ENCODE measurements at places on chromosomes 16 and 17.

- DNase-seq, result no peak
Observed at GRCh38 chr16:3808308-3809063, 72.0 kb downstream of the CREBBP start.

DNA sequence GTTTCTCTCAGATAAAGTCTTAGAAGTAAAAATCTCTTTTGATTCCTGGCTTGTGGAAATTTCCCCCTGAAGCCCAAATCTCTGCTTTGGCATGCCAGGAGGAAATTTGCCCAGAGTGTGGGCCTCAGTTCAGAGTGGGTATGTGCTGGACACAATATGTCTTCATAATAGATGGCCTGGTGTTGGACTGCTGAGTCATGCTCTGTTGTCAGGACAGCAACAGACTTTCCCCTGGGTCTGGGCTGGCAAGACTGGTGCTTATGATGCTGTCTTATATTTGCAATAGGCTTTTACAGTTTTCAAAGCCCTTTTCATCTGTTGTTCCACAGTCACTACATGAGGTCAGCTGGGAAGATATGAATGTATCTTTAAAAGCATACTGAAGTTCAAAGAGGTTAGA, 57.0 kb downstream of the SHISA9 start:
- no peak for DNase-seq

GRCh38 chr17:74525465-74525725, 5.9 kb downstream of the CD300LB start:
- no peak for DNase-seq

- DNase-seq, result no peak
Observed at GRCh38 chr17:16267174-16267573, 50.2 kb downstream of the PIGL start.

- DNase-seq, result no peak
Observed at GRCh38 chr16:70574595-70575271, 51.1 kb downstream of the SF3B3 start.

DNA sequence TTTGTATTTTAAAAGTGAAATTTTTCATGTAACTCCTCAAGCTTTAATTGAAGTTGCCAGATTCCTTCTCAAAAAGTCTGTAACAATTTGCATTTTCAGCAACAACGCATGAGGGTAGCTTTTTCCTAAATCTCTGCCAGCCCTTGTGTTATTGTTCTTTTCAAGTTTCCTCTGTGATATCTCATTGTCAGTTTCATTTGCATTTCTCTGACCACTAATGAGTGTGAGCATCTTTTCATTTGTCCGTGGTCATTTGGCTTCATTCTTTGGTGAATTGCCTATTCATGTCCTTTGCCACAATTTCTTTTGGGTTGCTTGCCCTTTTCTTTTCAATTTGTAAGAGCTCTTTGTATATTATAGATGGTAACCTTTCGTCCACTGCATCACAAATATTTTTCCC, 68.0 kb upstream of the NKD1 start:
- DNase-seq, result no peak

DNA sequence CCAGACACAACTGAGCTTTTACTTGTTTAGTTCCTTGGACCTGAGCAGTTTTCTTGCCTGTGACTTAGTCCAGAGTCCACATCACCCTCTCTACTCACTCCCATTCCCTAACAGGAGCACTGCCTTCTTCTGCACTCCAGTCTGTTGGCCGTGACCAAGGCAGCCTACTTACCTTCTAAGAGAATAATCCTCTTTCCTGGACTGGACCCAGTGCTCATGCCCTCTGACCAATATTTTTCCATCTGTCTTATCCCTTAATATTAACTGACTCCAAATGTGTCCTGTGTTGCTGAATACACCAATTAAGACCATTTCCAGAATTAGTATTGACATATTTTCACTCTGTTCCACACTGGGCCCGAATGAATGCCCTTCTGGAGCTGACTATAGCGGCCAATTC, 681.0 kb upstream of the KIF2B start:
- no peak for DNase-seq

- no peak for DNase-seq
Observed at GRCh38 chr17:74592087-74592990, at the start of gene CD300LD. Gene CD300LD (minus strand): TSS chr17:74592283. CDS start chr17:74592202, 81 bp downstream.

DNA sequence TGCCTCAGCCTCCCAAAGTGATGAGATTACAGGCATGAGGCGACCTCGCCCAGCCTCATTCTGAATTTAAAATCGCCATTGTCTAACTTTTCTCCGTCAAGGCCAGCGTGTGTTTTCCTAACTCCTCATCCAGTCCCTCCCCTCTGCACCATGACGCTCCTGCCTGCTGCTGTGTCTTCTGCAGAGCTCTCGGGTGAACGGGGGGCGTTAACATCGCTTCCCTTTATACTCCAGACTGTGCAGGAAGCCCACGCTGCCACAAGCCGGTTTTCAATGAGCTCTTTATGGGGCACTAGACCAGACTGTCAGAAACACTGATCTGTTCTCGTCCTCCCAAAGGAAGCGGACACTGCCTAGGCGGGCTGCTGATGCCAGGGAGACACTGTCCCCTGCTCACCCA, 13.2 kb downstream of the AANAT start:
- peak; percentile 55 for DNase-seq

- no peak for DNase-seq
Observed at GRCh38 chr16:30350134-30350871, 4.8 kb downstream of the CD2BP2 start.

DNA sequence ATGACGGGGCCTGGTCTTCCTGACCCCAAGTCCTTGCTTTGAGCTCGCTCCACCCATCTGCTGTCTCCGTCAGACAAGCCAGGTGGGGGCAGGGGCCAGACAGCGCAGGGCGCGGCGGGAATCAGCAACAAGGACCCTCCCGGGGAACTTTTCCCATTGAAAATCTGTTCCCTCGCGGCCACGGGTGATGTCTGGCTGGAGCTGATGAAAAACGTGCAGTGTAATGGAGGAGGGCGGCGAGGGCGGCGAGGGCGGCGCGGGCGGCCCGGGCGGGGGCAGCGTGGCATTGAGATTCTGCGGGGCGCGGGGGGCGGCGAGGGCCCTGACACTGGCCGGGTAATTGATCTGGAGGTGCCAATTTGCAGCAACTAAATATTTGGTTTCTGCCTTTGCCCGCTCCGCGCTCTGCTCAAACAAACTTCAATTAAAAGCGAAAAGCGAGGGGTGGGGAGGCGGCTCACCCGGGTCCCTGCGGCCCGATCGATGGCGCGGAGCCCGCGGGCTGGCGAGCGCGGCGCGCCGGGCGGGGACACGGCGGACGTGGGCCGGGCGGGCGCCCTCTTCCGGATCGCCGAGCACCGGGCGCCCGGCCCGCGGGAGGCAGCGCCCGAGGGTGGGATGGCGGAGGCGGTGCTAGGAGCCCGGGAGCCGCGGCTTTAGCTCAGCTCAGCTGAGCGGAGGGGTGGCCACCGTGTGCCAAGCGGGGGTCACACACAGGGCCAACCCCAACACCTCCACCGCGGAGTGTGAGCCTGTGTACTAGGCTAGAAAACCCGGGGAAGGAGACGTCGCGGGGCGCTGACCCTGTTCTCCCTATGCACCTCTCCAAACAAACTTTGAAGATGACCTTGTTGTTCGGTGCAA, 32.4 kb downstream of the DCAKD start:
- DNase-seq, result peak; percentile 55

DNA sequence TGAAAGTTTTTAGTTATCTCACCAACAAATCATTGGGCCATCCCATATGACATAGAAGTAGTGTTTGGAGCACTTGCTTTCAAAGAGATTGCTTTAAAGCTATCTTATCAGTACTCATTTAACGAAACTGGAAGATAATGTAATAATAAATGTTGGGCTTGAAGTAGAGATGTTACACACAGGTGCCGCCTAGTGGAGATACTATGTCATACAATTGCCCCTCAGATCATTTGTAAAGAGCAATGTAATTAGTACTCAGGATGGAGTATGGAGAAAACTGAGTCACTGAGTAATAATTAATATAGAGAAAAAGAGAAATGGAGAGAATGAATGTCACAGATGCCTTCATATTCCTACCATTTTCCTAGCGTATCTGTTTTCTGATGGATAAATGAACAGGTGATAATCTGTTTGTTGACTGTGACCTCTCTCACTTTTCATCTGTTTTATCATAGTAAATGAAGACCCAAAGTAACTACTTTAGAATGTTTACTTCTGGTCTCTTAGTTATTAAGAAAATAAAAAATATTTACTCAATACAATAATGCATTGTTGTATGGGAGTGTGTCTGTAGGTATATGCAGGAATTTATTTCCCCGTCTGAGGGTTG, 80.4 kb downstream of the EFCAB5 start:
- peak; percentile 51 for DNase-seq

DNA sequence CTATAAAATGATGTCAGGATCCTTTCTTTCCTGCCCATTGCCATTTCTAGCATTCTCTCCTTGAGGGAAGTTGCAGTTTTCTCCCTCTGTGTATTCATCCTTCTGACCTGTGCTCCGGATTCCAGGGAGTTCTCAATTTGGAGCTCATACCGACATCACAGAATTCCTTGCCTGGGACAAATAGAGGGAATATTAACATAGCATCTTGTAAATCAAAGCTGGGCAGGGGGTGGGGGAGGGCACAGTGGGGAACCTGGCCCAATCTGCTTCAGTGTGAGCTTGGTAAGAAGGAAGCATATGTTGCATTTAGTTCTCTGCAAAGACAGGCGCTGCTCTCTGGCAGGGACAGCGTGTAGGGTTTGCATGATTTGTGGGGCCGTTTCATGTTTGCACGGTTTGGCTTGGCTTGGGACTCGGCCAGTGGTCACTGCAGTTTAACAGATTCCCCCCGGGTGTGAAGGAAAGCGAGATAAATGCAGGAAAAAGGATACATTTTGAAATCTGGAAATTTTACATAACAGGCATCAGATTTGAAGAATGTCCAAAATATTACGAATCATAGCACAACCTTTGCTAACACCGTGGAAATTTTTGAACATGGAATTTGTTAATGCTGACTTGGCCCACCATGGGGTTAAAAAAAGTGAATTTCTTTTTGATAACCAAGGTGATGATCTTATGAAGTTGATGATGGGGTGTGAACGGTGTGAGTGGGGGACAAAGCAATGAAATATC, 178.0 kb downstream of the WWOX start:
- no peak for DNase-seq

- peak; percentile 66 for DNase-seq
Observed at GRCh38 chr16:14198572-14198971, 127.5 kb downstream of the MRTFB start.

GRCh38 chr16:27972500-27972899, 91.0 kb downstream of the GSG1L start:
- peak; percentile 29 for DNase-seq

DNA sequence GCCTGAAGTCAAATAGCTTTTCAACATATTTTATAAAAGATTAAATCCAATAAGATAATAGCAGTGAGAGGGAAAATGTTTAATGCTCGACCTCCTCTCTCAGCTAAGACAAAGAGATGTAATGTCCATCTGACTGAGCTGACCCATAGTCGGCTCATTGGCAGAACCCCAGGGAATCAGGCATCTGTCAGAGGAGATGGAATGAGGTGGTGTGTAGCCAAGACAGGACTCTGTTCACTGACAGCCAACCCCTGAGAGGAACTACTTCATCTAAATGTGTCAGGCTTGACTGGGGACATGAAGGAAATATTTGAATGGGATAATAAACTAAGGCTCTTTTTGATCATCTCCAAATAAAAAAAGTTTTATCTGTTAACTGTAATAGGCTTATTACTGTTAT, 188.0 kb downstream of the CDH11 start:
- DNase-seq, result no peak

GRCh38 chr17:68349157-68349556, 57.9 kb downstream of the ARSG start:
- DNase-seq, result no peak

GRCh38 chr17:31393749-31394146, 2.3 kb downstream of the RAB11FIP4 start:
- no peak for DNase-seq

- peak; percentile 46 for DNase-seq
Observed at GRCh38 chr17:17837380-17837821, 615 bp upstream of the SREBF1 start.

DNA sequence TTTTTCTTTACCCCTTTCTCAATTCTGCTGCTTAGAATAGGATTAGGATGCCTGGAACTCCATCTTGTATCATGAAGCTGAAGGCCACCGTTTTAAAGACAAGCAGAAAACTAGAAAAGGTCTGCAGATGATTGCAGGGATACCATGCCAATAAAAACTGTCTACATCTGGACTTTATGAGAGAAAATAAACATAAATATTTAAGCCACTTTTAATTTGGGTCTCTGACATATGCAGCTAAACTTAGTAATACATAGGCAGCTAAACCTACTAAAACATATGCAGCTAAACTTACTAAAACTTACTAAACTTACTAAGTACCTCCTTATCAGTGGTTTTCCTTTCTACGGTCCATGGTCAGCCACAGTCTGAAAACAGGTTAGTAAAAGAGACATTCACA, 48.4 kb downstream of the FBXL20 start:
- DNase-seq, result no peak

GRCh38 chr17:57875290-57876022, 25.6 kb upstream of the MRPS23 start:
- no peak for DNase-seq

DNA sequence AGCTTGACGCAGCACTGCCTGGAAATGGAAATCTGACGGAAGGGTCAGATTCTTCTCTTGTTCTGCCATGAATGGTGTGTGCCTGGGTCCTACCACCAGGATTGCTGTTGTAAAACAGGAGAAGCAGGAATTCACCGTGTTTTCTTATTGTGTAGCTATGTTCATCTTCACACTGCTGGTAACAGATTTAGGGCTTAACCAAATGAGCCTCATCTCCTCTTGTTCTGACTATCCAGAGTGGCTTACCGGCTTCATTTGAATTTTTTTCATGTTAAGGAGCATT, 97.3 kb upstream of the CHMP6 start:
- DNase-seq, result no peak

GRCh38 chr16:55107851-55108250, 177.2 kb downstream of the IRX5 start:
- no peak for DNase-seq

DNA sequence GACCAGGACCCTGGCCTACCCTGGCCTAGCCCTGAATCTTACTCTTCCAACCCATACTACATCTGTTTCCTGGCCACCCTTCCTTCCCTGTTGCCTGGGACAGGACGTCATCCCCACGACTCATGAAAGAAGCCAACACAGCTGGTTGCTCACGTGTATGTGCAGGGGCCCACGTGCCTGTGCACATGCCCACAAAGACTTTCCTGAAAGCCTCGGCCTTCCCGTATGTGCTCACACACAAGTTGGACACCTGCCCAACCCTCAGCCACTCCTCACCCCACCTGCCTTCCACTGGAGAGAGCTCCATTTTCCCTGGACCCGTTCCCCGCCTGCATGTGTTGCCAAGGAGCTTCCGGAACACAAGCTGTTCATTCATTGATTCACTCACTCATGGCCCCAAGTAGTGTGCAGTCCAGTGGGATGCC, 7.0 kb downstream of the PLXDC1 start:
- DNase-seq, result no peak

DNA sequence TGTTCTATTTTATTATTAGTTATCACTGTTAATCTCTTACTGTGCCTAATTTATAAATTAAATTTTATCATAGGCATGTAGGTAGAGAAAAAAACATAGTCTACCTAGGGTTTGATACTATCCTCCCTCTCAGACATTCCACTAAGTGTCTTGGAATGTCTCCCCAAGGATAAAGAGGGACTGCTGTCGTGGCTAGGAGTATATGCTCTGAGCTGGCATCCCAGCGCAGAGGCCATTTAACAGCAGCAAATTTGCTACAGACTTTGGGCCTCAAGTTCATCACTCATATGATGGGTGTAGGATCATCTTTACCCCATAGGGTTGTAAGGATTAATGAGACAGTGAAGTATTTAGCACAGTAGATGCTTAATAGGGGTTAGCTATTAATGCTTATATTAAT, 56.7 kb downstream of the ZFHX3 start:
- DNase-seq, result no peak

All from inflammatory macrophage (primary cell).